Panc1 (cell line): ENCODE measurements at places on chromosomes 1 and 21.

DNA sequence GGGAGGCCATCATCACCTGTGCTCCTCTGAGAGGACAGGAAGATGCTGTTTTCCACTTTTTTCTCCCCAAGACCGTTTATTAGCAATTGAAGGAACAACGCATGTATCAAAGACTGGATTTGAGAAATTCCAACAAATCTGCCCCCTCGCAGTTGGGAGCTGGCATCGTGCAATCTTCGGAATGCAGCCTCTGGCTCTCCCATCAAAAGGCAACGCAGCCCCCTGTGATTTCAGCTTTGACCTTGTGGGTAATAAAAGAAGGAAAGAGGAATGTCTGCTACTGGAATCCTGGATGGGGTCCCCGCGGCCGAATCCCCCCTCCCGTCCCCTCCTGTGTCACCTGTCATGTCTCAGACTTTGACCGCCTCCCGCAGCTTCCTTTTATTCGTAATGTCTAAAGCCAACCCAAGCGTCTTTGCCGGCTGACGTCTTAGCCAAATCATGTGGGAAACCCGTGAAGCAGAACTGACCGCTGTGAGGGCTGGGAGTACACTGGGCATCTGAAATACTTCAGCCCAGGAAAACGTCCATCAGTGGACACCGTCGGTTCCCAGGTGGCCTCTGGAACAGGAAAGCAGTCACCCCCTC, 101.5 kb downstream of the WDR4 start:
- DNase-seq, result no peak

DNA sequence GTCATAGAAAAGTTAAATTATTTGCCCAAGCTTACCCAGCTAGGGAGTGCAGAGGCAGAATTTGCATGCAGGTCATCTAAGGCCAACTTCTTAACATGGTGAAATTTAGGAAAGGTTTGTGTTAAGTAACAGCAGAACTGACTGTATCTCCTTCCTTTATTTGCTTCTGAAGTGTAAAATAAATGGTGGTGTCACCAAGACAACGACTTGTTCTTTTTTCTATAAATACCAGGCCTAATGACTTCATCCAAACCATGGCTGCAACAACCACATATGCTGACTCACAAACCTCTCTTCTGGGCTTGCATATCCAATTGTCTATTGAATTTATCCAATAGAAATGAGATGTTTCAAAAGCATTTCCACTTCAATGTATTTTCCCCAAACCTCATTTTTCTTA, 19.1 kb downstream of the COL24A1 start:
- DNase-seq, result no peak

DNA sequence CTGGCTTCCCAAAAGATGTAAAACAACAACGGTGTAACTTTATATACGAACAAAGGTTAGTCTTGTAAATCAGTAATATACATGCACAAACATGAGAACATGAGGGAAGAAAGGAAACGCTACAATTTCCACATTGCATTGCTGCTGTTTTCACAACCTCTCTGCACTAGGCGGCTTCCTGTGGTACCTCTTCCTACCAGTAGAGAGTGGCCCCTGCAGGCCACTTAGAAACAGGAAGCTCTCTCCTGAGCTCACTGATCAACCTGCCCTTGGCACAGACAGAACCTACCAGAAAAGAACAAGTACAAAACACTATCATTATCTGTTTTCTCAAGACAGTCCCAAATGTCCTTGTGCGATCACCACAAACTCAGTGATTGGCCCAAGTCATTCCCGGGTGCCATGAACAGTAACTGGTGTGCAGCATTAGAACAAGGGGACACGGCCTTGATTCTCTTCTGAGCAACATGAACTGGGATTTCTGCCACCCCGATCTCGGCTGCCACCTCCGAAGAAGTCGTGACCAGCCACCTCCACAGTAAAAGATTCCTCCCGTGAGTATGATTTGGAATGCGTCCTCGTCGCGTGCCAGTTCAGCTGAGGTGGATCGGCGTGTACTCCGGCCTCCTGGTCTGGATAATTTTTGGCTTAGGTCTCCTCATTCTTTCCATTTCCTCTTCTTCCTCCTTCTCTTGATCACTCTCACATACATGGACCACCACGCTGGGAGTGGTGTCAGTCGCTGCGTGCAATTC, 5.7 kb upstream of the KCNE1 start:
- no peak for DNase-seq

GRCh38 chr1:176656257-176656995, 193.5 kb downstream of the PAPPA2 start:
- no peak for DNase-seq

DNA sequence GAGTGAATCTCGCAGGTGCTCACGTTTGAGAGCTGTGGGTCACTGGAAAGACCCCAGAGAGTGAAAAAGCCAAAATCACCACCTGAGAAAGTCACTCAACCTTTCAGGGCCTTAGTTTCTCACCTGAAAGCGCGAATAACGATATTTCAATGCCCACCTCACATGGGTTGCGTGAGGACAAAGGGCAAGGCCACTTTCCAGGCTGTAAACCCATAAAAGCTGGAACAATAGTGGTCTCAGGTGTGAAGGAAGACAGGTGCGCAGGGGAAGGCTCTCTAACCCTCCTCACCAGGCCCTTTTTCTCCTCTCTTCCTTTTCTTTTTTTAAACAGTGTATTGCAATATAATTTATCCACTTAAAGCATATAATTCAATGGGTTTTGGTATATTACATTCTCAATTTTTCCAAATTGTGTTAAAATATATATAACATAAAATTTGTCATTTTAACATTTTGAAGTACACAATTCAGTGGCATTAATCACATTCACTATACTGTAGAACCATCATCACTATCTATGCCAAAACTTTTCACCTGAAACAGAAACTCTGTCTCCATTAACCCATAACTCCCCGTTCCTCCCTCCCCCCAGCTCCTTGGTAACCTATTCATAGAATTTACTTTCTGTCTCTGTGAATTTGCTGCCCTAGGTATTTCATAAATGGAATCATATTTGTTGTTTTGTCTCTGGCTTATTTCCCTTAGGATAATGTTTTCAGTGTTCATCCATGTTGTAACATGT, 118.4 kb upstream of the TNR start:
- no peak for DNase-seq

GRCh38 chr1:27884006-27884954, 11.9 kb downstream of the THEMIS2 start:
- DNase-seq, result no peak

GRCh38 chr1:176159993-176160392, 47.1 kb downstream of the COP1 start:
- DNase-seq, result no peak

- no peak for DNase-seq
Observed at GRCh38 chr21:46425571-46425970, 33.1 kb upstream of the DIP2A start.

DNA sequence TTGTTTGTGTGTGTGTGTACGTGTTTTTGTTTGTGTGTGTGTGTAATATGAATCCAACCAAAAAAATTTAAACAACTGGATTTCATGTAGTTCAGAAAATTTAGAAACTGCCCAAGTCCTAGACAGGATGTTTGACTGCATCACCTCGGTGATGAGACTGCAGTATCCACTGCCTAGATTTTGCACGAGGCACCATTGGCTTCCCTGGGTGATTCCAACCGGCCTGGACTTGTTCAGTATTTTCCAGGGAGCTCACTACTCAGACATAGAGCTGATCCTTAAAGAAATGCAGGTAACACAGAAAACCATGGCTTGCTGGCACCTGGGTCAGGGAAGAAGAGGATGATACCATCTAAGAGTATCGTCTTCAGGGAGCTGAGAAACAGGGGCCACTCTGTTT, 18.2 kb upstream of the KCNK2 start:
- no peak for DNase-seq

DNA sequence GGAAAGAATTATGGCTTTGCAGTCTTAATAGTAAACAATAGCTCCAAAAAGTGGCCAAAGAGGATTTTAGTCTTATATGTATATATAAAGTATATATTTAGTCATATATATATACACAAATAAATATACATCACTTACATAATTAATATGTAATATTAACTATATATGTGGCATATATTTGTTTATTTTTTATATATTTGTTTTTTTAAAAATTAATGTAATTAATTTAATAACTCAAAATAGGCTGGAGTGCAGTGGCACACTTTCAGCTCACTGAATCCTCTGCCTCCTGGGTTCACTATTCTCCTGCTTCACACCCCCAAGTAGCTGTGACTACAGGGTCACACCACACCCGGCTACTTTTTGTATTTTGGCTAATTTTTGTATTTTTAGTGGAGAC, 532.6 kb downstream of the KCNT2 start:
- no peak for DNase-seq

- DNase-seq, result no peak
Observed at GRCh38 chr1:25922056-25922970, 16.1 kb upstream of the STMN1 start.

DNA sequence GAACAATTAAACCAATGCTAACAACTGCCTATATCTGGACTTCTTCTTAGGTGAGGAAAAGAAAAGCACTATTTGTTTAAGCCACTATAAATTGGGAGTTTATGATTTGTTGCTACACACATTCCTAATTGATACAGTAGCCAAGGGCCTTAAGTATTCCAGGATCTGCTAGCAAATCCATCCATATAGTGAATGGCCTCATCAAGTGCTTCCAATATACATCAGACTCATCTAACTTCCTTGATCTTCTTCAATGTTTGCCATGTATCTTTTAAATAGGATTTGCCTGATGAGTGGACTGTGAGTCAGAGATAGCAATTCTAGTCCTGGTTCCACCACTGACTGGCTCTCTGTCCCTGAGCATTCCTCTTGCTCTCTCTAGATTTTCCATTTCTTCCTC, 430.2 kb downstream of the OMA1 start:
- no peak for DNase-seq
